Activated CD4-positive, alpha-beta T cell treated with anti-CD3 and anti-CD28 coated beads, Interleukin-2, amount 50 U/mL, for 48 hours (primary cell): ENCODE measurements at places on chromosomes 2 and 18.

DNA sequence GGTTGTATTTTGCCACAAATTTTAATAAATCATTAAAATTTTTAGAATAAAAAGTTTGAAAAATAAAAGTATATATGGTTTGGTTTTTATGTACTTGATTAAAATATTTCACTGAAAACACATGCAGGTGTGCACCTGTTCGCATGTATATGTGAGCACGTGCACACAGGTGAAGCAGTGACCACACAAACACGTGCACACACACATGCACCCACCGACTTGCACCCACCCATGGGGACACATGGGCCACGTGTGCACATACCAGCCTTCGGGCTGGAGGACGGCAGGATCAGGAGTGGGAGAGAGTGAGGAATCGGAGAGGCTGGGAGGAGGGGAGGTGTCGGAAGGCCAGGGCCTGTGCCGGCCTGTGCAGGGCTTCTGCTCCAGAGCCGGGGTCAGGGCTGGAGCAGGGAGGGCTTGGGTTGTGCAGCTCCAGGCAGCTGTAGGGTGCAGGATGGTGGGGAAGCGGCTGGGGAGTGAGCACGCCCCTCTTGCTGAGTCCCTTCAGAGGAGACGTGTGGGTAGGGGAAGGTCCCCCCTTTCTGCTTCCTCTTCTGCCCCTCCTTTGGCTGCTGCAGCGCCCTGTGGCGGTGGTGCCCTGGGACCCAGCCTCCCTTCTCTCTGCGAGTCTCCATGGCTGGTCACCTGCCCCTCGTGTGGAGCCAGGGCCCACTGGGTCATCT lies 106.9 kb upstream of the HDAC4 start:
- no peak for DNase-seq

GRCh38 chr2:216056739-216057138 lies 24.9 kb downstream of the PECR start:
- no peak for DNase-seq

DNA sequence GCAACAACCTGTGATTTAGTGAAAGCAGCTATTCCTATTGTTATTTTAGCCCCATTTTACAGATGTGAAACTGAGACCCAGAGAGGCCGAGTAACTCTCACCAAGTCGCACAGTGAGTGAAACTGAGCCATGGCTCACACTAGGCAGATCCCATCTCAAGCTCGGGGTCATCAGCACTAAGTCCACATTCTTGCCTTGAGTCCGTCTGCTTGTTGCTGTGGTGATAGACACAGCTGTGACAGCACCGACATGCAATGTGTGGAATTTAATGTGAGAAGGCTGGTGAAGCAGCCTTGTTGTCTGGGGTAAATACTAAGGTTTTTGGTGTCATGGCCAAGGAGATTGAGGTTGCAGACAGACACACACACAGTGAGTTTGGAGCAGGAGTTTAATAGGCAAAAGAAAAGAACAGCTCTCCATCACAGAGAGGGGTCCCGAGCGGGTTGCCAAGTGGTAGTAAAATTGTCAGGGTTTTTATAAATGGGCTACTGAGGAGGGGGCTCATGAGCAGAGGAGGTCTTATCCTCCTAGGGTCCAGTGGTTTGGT lies 40.2 kb upstream of the GMCL1 start:
- no peak for DNase-seq

GRCh38 chr2:120180066-120180465 lies 43.1 kb downstream of the TMEM185B start:
- no peak for DNase-seq

DNA sequence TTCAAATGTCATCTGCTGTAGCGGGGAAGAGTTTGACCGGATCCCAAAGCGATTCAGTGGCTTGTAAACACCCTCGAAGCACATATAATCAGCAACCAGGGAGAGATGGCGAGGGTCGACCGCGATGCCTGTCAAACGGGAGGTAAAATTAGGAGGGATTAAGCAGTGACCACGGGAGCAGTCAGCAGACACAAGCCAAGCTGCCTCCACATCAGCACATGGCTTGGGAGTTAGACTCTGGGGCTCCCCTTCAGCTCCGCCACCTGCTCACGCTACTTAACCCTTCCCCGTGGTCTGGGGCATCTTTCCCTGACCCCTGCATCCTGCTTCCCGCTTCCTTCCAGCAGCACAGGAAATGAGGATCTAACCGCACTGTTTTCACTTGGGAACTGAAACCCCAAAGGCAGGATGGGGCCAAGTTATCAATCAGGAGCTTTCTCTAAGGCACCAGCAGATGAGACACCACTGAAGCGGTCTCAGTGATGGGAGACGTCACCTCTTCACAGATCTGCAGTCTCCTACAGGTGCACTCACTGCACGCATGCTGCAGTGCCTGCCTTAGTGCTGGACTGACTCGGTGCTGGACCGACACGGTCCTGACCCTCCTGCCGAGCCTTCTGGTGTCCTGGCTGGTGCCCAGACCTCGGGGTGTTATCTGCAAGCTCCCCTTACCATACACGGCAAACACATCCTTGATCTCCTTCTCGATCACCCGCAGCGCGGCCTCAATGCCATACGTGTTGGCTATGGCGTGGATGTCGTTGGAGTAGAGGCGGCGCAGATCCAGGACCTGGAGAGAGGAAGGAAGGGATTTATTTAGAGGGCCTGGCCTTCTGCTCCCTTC lies 77.5 kb downstream of the POLR1A start:
- no peak for DNase-seq
